Caco-2 (cell line): ENCODE measurements at places on chromosomes 3 and 15.
A peak's percentile ranks its signal among the peaks of the same experiment; 100 is the strongest.

DNA sequence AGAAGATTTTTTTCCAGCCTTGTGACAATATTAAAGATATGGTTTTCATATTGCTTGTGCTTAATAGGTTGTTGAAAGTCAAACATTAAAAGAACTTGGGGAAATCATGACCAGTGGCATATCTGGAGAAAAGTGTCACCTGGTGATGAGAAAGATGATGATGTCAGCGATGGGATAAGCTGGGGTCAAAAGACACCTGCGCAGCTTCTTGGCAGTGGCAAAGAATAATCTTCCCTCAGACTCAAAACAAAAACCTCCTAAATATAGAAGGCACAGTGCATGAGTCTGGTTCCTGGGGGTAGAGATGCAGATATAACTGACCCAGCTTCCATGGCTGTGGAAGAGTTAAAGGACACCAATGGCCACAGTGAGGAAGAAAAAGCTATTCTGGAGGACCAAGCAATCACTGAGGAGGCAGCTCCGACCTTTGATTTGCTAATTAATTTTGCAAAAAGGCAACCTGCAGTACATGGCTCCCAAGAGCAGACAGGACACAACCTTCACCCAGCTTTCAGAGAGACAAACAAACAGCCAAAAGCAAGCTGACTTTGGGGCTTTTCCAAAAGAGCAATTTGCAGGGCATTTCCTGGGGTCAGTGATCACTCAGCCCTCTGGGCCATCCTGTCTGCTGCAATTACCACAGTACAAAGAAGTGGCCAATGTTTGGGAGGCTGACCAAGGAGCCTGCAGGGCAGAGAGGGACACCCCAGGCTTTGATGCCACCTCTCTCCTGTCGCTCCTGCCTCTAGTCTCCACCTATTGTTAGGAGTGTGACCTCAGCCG lies 17.6 kb upstream of the SEMA5B start:
- DNase-seq = no peak

- no peak for DNase-seq
These were observed 282.4 kb upstream of the LRRFIP2 start for GRCh38 chr3:37456781-37457180.

DNA sequence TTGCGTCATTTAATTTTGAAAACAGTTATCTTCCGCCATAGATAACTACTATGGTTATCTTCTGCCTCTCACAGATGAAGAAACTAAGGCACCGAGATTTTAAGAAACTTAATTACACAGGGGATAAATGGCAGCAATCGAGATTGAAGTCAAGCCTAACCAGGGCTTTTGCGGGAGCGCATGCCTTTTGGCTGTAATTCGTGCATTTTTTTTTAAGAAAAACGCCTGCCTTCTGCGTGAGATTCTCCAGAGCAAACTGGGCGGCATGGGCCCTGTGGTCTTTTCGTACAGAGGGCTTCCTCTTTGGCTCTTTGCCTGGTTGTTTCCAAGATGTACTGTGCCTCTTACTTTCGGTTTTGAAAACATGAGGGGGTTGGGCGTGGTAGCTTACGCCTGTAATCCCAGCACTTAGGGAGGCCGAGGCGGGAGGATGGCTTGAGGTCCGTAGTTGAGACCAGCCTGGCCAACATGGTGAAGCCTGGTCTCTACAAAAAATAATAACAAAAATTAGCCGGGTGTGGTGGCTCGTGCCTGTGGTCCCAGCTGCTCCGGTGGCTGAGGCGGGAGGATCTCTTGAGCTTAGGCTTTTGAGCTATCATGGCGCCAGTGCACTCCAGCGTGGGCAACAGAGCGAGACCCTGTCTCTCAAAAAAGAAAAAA lies 1.2 kb downstream of the B2M start:
- DNase-seq = peak; percentile 27

- no peak for DNase-seq
These were observed 35.1 kb downstream of the FBXL2 start for GRCh38 chr3:33312361-33312760.

DNA sequence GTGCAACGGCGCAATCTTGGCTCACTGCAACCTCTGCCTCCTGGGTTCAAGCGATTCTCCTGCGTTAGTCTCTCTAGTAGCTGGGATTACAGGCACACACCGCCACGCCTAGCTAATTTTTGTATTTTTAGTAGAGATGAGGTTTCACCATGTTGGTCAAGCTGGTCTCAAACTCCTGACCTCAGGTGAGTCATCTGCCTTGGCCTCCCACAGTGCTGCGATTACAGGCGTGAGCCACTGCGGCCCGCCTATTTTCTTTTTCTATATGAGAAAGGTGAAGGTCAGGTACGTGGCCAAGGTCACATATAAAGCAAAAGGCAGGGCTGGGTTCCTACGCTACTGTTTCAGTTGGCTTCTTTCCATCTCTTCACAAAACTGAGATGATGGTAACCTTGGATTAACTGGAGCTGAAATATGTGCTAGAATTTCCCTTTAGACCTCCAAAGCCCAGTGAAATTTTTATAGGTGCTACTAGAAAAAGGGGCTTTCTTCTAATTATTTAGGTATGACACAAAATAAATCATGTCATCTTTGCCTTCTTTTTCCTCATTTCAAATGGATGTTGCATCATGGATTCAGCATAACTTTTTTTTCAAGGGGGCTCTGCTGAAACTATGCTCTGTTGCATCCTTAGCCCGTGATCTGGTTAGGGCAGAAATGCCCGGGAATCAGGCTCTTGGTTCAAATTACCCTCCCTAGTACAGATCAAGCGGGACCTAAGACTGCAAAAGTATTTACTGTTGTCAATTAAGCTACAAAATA lies 68.5 kb downstream of the MYO1E start:
- no peak for DNase-seq

- no peak for DNase-seq
These were observed 39.8 kb upstream of the CMTM8 start for GRCh38 chr3:32198714-32199113.

GRCh38 chr3:53166206-53166605 lies 5.2 kb downstream of the PRKCD start:
- DNase-seq = no peak

GRCh38 chr3:6079561-6080179 lies 781.2 kb upstream of the GRM7 start:
- no peak for DNase-seq

DNA sequence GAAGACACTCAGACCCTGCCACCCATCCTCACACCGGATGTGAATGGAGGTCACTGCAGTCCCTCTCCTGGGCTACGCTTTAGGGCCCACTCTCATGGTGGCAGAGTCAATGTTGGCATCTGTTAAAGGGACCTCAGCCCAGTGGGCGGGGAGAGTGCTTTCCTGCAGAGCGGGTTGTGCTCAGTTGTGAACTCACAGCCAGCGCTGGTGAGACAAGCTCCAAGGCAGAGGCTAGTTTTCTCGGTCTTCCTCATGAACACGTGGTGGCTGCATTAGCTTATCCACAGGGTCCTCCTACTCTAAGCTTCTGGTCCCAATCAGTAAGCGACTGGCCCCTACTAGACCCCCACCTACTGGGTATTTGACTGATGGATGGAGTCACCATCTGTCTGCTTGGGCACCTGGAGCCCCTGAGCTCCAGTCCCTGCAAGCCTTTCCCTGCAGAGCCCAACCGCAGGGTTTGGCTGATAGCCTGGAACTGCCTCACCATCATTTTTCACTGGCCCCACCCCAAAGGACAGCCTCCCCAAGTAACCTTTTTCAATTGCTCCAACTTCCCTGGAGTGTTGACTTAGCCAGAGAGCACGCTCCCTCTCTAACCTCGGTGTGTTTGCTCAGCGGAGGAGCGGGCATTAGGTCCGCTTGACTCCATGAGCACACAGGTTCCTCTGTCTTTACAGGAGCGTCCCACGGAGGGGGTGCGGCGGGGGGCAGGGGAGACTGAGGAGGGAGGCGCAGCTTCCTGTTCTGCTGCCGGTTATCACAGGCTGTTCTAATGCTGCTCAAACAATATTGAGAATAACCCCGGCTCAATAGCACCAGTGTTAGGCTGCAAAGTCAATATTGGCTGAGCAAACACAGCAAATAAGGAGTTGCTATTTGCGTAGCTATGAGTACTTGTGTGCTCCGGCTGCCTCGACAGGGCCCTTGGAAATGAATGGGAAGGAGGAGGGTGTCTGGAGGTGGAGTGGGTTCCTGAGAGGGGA lies 141.7 kb downstream of the RPLP1 start:
- DNase-seq = peak; percentile 95

DNA sequence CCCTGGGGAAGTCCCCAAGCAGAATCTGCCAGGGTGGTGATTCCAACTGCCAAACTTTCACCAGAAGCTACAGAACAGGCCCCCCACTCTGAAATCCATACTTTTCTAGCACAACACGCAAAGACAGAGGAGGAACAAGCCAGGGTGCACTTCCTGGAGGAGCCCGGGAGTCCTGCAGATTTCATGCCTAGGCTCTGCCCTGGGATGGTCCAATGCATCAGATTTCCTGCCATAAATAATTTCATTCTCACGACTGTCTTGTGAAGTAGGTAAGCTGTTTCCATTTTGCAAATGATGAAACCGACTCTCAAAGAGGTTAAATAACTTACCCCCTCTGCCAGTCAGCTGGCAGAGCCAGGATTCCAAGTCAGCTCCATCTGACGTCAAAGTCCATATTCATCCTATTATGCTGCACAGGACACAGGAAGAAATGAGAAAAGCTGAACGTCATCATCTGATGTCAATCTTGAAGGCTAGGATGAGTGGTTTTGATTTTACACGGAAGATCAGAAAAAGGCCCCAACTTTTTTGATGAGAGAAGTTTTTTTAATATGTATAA lies 134.8 kb upstream of the IGF1R start:
- DNase-seq = no peak

GRCh38 chr3:187491371-187491770 lies 123.2 kb downstream of the RTP4 start:
- no peak for DNase-seq

GRCh38 chr3:143302638-143303171 lies 183.1 kb downstream of the CHST2 start:
- DNase-seq = no peak

DNA sequence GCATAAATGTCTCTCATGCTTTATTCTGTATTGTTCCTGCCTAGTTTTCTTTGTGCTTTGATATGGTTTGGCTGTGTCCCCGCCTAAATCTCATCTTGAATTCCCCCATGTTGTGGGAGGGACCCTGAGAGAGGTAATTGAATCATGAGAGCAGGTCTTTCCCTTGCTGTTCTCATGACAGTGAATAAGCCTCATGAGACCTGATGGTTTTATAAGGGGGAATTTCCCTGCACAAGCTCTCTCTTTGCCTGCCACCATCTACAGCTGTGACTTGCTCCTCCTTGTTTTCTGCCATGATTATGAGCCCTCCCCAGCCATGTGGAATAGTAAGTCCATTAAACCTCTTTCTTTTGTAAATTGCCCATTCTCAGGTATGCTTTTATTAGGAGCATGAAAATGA lies 1596.6 kb downstream of the SI start:
- DNase-seq = no peak

- no peak for DNase-seq
These were observed 34.7 kb upstream of the CCDC174 start for GRCh38 chr3:14616606-14617507.

- no peak for DNase-seq
These were observed 80.7 kb downstream of the DIPK2A start for GRCh38 chr3:144052275-144052674.

GRCh38 chr3:172580680-172581401 lies 57.6 kb upstream of the TNFSF10 start:
- no peak for DNase-seq

DNA sequence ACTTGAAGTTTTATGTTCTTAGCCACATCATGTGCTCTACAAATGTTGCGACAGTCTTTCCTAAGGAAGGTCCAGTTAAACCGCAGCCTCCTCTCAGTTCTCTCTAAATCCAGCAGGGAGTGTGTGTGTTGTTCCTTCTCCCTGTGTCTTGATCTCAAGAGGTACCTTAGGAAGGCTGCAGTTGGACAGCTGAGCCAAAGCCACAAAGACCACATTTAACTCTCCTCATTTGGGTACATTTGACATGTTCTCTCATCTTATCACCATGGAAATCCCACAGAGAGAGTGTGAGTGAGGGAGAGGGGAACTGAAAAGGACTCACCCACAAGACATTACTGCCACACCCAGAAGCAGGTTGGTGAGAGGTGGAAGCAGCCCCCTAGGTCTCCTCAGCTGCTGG lies 79.5 kb downstream of the CD200R1L start:
- no peak for DNase-seq

GRCh38 chr3:62585861-62586260 lies 212.5 kb upstream of the FEZF2 start:
- no peak for DNase-seq

DNA sequence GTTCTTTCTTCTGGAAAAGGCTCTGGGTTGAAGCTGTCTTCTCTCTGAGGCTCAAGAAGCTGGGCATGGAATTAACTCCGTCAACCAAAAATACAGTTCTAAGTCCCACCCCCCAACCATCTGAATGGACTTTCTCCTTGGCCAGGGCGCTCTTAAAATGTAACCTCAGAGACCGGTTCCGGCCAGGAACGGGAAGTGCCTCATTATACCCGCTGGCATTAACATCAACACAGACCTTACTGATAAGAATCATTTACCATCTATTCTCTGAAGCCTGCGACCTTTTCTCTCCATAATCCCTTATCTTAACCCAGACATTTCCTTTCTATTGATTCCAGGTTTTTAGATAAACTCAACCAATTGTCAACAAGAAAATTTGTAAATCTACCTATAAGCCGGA lies 64.7 kb downstream of the ATP1B3 start:
- no peak for DNase-seq

GRCh38 chr3:31810991-31811433 lies 170.1 kb downstream of the OSBPL10 start:
- no peak for DNase-seq

- no peak for DNase-seq
These were observed 115.2 kb downstream of the PEX5L start for GRCh38 chr3:179921500-179921899.

DNA sequence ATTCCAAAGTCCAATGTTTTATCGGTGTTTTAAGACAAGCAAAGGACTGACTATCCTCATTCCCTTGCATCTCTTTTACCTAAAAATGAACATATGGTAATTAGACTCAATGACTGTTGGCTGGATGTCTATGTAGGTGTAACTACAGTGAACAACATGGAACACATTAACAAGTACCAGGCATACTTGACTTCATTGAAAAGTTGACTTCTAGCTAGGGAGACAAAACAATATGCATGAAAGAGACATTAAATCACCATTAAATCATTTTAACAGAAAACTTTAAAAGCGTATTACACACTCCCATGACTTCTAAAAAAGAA lies 34.3 kb upstream of the ANPEP start:
- no peak for DNase-seq

- DNase-seq = no peak
These were observed 171.7 kb upstream of the TLE3 start for GRCh38 chr15:70269311-70269911.

DNA sequence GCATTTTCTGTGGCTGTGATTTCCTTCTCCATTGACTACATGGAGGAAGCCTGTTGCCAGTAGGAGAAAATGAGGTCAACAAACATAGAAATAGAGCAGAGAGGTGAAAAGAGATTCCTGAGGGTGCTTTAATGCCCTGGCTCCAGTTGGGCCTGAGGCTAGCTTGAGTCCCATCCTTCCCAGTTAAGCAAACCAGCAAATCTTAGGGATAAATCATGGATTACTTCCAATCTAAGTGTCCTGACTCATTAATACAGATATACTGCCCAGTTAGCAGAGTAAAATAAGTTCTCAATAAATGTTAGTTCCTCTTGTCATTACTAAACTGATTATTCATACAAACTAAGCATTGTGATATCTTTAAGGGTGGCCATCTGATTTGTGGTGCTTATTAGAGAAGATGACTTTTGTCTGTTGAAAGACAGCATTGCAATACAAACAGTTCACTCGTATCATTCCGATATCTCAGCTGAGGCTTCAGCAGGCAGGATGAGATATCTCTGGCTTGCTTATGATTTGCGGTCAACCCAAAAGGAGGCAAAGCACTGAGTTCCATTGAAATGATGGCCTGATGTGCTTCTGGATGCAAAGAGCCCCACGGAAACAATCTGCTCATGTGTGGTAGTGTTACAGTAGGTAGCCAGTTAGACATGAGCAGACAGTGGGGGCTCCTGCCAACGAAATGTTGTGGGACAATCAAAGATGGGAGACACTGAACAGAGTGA lies 6.6 kb upstream of the STARD5 start:
- DNase-seq = no peak
